DMS 273 treated with DMSO at 0.1 percent for 48 hours (cell line): ENCODE measurements at places on chromosomes 6 and 20.

- DNase-seq = no peak
Observed at GRCh38 chr20:35020108-35020928, 64.7 kb downstream of the MYH7B start.

DNA sequence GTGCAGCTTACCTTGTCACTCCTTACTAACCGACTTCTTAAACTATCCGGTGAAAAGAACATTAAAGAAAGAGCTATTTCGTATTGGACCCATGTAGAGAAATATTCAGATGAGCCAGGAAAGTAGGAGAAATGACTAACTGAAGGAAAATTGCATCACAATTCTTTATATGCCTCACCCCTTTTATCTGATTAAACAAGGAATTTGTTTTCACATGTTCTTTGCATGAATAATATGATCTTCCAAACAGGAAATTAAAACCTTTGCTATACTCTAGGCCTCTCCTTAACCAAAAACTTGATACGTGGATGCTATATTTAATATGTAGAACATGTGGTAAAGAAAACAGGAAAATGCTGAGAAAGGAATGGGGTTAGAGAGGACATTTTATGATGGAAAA is 41.9 kb upstream of the LRRC1 start:
- DNase-seq = no peak

DNA sequence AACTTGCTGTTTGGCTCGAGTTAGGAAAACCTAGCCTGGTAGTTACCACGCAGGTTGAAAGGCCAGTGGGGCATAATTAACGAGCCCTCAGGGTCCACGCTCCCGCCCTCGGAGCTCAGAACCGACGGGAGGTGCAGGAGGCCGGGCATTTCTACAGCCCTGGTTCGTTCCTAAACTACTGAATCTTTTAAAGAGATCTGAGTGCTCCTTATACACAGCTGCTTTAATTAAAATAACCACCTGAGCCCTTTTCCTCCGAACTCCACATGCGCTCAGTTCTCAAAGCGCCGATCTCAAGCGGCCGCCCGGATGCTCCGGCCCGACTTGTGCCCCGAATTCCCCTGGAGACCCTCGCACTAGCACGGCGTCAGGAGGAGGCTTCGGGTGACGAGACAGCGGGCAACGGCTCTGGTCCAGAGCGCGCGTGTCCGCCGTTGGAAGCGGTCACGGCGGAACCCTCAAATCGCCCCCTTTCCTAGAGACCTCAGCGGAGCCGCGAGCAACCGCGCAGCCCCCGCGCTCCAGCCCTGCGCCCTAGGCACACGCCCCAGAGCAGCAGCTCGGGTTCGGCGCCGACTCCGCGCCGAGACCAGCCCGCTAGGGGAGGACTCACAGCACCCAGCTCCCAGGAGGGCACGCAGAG is 397 bp downstream of the WDR27 start:
- DNase-seq = no peak

DNA sequence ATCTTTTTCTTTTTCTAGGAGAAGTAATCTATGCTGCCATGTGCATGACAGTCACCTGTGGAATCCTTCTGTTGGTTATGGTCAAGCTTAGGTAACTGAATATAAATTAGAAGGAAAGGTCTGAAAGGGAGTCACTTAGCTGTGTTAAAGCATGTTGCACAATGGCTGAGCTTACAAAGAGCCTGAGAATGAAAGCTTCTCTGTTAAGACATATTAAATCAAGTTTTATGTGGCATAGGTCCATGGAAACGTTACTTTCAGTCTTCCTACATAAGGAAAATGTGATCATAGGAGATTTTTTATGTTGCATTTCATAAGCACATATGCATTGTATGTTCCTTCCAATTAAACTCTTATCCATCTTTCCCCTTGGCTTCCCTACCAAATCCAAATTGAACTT is 72.1 kb downstream of the GFRAL start:
- DNase-seq = no peak

DNA sequence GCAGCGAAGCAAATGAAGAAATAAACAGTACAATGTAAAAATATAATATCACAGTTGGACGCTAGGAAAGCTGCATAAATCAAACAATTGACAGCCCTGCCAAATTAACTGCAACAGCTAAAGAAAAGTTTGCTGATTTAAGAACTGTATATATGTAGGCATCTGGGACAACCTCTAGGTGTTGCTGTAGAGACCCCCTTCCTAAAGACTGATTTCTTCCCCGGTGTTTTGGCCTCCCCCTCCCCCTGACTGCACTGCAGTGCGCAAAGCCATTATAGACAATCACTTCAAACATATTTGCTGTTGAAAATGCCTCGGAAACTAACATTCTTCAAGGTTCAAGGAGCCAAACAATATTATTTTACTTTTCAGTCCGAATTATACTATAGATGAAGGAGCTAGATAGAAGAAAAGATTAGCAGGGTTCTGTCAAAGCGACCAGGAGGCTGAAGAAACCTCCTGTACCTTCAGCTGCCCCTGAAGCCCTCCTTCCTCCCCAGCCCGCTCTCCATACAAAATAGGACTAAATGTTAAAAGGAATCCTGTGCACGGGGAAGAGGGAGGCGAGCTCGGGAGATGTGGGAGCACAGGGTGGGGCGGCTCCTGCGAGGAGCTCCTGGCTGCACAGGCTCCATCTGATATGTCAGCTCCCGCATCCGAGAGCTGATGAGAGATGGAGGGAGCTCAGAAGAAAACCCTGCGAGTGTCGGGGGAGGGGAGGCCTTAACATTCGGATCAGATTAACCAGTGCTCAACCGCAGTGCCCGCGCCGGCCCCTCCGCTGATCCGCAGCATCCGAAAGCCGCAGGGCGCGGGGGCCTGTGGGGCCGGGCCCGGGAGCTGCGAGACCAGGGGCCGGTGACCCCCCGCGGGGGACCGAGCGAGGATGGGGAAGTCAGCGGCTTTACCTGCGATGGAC is 822 bp downstream of the ELOVL4 start:
- DNase-seq = peak; percentile 36

- no peak for DNase-seq
Observed at GRCh38 chr6:143674483-143675381, 3.0 kb upstream of the PHACTR2 start.

GRCh38 chr20:49914310-49915117 is 815 bp downstream of the SPATA2 start:
- DNase-seq = no peak

GRCh38 chr6:91221072-91221720 is 634.3 kb upstream of the MAP3K7 start:
- no peak for DNase-seq

GRCh38 chr6:112470950-112471349 is 123.8 kb downstream of the RFPL4B start:
- DNase-seq = no peak

- DNase-seq = peak; percentile 22
Observed at GRCh38 chr6:16514249-16514648, 247.0 kb downstream of the ATXN1 start.

DNA sequence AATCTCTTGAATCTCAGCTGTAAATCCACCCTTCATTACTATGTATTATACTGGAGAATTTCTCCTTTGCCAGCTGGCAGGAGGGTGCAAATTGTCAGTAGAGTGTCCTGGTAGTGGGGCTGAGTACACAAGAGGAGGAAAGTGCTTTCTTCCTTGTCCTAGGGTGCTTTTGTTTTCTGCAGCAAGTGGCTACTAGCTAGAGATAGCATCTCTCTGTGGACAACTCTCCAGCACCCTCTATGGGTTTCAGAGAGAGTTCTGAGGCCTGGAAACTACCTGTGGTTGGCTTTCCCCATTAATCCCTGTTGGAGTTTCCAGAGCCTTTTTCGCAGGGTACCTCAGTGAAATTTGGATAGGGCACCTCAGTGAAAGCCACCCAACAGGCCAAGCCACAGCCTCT is 422.5 kb upstream of the RGS17 start:
- no peak for DNase-seq

- DNase-seq = no peak
Observed at GRCh38 chr20:34622821-34623451, 54.0 kb downstream of the PIGU start.

- no peak for DNase-seq
Observed at GRCh38 chr6:24565196-24565595, 70.4 kb downstream of the ALDH5A1 start.

DNA sequence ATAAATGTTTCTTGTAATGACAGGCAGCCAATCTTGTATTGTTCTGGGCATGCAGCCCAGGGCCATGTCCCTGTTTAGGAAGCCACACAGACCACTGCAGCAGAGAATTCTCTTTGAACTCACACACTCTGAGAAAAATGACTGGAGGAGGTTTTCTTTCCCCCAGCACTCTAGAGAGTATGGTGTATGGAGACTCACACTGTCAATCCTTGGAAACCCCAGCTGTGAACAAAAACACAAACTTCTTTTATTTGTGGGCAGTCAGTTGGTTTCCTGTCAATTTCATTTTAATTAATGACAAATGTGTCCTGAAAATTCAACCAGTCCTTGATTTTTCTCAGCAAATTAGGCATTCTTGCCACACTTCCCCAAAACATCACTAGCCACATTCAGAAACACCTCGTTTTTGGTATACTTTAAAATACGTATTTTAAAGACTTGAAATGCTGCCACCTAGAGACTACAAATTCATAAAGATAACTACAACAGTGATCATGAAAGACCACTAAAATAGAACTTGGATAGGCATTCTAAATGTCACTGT is 52.9 kb upstream of the UFL1 start:
- DNase-seq = no peak

- DNase-seq = peak; percentile 37
Observed at GRCh38 chr20:63739130-63740069, at the start of gene SLC2A4RG. Gene SLC2A4RG, plus strand, starts transcription at chr20:63739776. Its CDS starts 137 bp downstream, at chr20:63739913.

- DNase-seq = no peak
Observed at GRCh38 chr6:2820415-2820814, 21.2 kb downstream of the SERPINB1 start.

DNA sequence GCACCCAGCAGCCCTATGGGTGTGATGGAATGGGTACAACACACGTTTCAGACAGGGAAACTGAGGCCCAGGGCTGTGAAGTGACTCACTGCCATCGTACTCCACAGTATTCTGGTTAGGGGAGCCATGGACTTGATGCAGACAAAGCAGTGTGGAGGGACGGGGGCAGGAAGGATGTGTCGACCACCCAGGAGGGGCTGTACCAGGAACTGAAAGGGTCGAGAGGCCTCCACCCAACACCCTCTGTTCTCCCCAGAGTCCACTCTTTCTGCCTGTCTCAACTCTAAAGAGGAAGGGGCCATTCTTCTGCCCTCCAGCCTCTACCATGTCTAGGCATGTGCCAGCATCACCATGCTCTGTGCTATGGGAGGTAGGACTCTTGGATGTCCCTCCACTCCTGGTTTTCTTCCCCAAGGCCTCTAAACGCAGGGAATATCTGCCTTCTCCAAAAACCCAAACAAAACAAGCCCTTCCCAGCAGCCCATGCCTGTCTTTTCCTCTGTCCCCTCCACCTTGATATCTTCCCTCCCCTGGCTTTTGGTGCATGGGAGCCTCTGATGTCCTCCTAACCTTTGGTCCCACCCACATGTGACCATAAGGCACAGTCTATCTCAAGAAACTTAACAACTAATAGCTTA is 7.4 kb downstream of the SLC22A1 start:
- DNase-seq = no peak

- DNase-seq = peak; percentile 11
Observed at GRCh38 chr6:136791296-136792094, 782 bp downstream of the MAP3K5 start.

DNA sequence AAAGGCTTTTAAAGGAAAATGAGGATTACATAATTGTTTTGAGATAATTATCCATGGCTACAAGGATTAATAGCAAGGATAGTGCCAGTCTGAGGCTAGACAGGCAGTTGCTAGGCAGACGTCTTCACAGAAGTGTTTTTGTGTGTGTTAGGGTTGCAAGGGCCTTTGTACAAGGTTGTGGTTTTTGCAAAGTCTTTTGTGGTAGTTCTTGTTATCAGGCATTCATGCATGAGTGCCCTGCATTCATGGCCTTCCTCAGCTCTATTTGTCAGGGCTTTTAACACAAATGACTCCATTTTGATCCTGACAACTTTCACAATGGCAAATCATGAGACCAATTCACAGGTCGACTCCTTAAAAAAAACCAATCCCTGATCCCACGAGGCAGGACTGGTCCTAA is 68.1 kb upstream of the TXNDC5 start:
- no peak for DNase-seq

DNA sequence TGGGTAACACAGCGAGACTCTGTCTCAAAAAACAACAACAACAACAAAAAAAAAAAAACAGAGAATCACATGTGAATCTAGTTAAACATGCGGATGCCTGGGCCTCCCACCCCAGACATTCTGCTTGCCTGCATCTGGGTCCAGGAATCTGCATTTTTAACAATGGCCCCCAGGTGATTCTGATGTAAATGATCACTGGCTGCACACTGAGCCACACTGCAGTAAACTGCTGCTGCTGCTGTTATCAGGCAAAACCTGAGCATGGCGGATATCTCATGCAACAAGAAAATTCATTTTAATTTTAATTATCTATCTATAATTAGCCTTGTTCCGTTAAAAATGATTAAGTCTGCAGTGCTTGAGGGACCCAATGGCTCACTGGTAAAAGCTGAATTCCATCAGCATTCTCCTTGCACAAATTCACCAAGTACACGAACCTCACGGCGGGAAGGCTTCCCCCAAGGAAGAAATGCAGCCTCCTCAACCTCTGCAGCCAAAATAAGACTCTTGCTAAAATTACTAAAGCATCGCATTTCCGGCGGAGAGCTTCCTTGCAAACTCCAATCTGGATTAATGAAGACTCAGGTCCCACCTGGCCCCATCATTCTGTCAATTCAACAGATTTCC is 81.6 kb upstream of the SNX9 start:
- DNase-seq = no peak
